Thyroid gland (tissue), 4 donors: ENCODE measurements at places on chromosomes 3 and 15.

DNA sequence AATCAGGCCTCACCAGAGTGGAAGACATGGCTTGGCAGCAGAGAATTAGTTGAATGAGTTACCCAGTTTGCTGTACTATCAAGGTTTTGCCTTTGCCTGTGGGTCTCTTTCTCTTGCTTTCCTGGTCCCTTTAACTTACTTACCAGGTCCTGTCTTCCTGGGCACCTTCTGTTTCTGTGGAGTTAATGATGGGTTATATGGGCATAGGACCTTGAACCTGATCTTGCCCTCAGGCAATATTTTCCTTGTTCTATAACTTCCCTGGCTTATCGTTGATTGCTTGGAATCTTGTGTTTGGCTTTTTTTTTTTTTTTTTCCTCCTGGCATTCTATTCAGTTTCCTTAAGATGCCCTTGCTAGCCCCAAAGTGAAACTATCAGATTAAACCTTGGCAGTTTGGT, 106.8 kb downstream of the HHLA2 start:
- no peaks in the 10 kb centered on the region for H3K36me3 ChIP-seq
- H3K27me3 ChIP-seq, result no peaks in the 10 kb centered on the region
- no peak overlapping the region for H3K4me3 ChIP-seq
- H3K4me1 ChIP-seq, result peaks cover 14% of the 10 kb centered on the region

DNA sequence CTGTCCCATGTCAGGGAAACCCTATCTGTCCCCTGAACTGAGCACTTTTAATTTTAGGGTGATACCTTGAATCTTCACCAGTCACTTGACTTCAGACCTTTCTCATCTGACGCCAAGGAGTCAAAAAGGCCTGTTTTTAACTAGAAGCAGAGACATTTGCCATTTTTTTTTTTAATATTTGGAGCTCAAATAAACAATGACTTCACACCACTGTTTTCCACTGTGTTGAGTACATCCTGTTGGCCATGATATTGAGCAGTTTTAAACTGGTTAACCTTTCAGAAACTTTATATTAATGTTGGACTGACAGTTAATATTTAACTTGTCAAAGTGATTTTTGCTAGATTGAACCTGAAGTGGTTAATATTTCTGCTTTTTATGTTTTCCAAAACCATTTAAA, 28.2 kb downstream of the DAG1 start:
- H3K27ac ChIP-seq, result peak overlapping the region; percentile 36
- peaks cover 63% of the 10 kb centered on the region for H3K4me1 ChIP-seq
- no peak for DNase-seq
- H3K36me3 ChIP-seq, result no peaks in the 10 kb centered on the region
- H3K27me3 ChIP-seq, result no peaks in the 10 kb centered on the region

DNA sequence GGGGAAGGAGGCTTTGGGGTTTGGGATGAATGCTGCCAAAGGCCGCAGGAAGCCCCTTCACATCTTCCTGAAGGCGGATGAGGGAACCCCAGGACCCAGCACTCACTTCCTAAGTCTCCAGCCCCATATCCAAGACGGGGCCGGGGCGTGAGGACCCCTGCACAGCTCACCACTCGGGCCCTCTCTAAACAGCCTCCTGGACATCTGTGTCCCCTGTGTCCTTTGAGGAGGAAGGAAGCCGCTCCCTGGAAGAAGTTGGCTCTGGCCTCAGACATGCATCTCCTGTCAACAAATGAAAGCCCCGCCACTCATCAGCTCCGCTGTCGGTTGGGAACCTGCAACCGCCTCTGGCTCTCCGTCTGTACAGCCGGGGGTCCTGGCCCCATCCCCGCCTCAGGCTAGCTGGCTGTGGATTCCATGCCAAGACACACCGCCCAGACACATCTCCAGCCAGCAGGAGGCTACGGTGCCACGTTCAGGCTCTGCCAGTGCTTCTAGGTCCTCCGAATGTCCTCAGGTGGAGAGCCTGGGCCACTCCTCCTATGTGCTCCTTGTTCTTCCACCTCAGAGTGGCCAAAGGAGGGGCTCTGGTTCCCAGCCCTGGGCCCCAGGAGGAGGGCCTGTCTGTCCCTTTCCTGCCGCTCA, 140.0 kb upstream of the MEF2A start:
- no peaks in the 10 kb centered on the region for H3K36me3 ChIP-seq
- DNase-seq, result no peak
- H3K4me3 ChIP-seq, result no peak overlapping the region
- no peaks in the 10 kb centered on the region for H3K27me3 ChIP-seq
- peak overlapping the region; percentile 46 for H3K27ac ChIP-seq

DNA sequence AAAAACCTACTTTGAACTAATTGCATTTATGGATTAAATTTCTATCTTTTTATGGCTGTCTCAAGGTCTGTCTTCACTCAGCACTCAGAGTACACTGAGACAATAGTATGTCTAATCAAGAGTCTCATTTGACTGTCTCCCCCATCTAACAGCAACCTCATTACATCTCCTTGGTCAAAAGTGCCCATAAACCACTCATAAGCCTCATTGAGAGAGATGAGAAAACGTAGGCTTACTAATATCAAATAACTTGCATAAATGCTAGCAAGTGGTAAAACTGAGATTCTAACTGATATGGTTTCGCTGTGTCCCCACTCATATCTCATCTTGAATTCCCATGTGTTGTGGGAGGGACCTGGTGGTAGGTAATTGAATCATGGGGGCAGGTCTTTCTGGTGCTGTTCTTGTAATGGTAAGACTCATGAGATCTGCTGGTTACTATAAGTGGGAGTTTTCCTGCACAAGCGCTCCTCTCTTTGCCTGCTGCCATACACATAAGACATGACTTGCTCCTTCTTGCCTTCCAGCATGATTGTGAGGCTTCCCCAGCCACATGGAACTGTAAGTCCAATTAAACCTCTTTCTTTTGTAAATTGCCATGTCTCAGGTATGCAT, 113.9 kb downstream of the TFDP2 start:
- H3K4me1 ChIP-seq, result no peaks in the 10 kb centered on the region
- H3K27ac ChIP-seq, result no peak overlapping the region
- H3K27me3 ChIP-seq, result no peaks in the 10 kb centered on the region
- H3K36me3 ChIP-seq, result no peaks in the 10 kb centered on the region
- H3K4me3 ChIP-seq, result no peak overlapping the region
- DNase-seq, result no peak
